ENCODE measurements at places on chromosomes 7 and 10. TPM values are rescaled to one million over a fixed set of nuclear protein-coding genes. Genes with fewer than 3 reads are reported as not detected.

Gene CYP2W1
- not detected for total RNA-seq

Gene LRIT1
- total RNA-seq: not detected

Gene CYP2C18
- not detected for total RNA-seq

Gene UBE2H
- 78.5 TPM for total RNA-seq

Gene TAS2R41
- not detected for total RNA-seq

Gene DNAH11
- 5.3 TPM for total RNA-seq

Gene RPEL1
- total RNA-seq: 0.33 TPM

Gene NPFFR1
- not detected for total RNA-seq

Gene ZNF365
- under 0.01 TPM for total RNA-seq

Gene CADPS2
- 44.3 TPM for total RNA-seq

Gene ZNF735
- not detected for total RNA-seq

Gene FGL2
- total RNA-seq: under 0.01 TPM

Gene GPR15LG
- not detected for total RNA-seq

Gene PTPRZ1
- not detected for total RNA-seq

Gene SPDYE6
- total RNA-seq: 0.33 TPM

Gene ALDH18A1
- 82.6 TPM for total RNA-seq

Gene NPC1L1
- not detected for total RNA-seq

Gene FRAT1
- 2.3 TPM for total RNA-seq

Gene SCIN
- total RNA-seq: 0.33 TPM

Gene TRIL
- total RNA-seq: 4.2 TPM

Gene OPN1SW
- not detected for total RNA-seq

Gene ZNF33A
- total RNA-seq: 18.0 TPM

Gene GSTO1
- 274 TPM for total RNA-seq

Gene BCL7B
- total RNA-seq: 35.9 TPM

Gene MYO1G
- 0.10 TPM for total RNA-seq

Gene NRG3
- total RNA-seq: 6.5 TPM

Gene MYL10
- not detected for total RNA-seq

Gene IQCE
- 9.5 TPM for total RNA-seq

Gene MEIG1
- not detected for total RNA-seq

Gene ANKRD2
- 1.1 TPM for total RNA-seq

Gene GNGT1
- not detected for total RNA-seq

Gene LRRD1
- under 0.01 TPM for total RNA-seq

Gene RARRES2
- not detected for total RNA-seq

Gene PNLIPRP1
- not detected for total RNA-seq

Gene DPCD
- total RNA-seq: 29.4 TPM

Gene GSTO2
- total RNA-seq: 0.57 TPM

Gene BRAT1
- total RNA-seq: 25.1 TPM

Gene HTR5A
- not detected for total RNA-seq

Gene AFAP1L2
- 6.5 TPM for total RNA-seq

Gene RHOBTB1
- total RNA-seq: 51.6 TPM

Gene TMEM209
- 17.6 TPM for total RNA-seq

Gene RELN
- 59.3 TPM for total RNA-seq

Gene PPP3CB
- 19.2 TPM for total RNA-seq

Gene CPA2
- total RNA-seq: not detected

Gene AZGP1
- not detected for total RNA-seq

Gene PHYHIPL
- total RNA-seq: not detected

Data from vein endothelial cell (primary cell).